ENCODE measurements at places on chromosomes 5 and 9.

- no peak for DNase-seq
Measured at GRCh38 chr5:151477101-151477500, 29.7 kb downstream of the SLC36A1 start.

- no peak for DNase-seq
Measured at GRCh38 chr9:136886610-136887597, 588 bp downstream of the TRAF2 start.

GRCh38 chr5:135230251-135230925 lies 168.6 kb downstream of the MACROH2A1 start:
- DNase-seq = peak; percentile 50

DNA sequence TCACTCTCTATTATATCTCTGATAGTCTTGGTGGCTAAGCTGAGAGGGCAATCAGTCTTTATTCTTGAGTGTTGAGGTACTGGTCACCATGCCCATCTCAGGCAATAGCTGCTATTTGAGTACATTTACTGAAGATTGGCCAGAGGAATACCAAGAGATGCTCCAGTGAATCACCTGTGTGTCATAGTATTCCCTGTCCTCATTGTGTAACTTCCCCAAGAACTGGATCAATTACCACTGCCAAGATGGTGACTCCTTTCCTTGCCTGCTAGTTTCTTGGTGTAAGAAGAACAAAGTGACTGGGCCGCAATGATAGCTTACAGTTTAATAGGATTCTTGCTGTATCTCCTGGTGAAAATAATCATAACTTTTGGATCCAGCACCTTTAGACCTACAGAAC lies 418.7 kb upstream of the KIF2A start:
- DNase-seq = no peak

DNA sequence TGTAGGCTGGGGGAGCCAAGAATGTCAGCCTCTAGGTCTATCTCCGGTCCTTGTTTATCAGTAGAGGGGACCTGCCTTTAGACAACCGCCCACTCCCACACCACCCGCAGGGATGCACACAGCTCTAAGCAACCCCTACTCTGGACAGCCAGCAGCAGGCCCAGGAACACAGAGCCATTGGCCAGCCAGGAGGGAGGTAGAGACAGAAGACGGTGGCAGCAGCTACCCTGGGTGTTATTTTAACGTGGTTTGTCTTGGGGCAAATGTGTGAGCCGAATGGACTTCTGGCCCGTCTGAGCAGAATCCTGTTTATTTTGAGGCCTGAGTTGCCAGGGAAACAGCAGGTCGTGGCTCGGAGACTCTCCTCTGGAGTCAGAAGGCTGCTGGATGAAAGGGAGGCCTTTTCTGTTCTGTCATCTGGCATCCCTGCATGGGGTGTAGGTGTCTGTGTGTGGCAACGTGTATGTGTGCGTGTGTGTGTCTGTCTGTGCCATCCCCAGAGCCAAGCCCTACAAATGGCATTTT lies 382 bp upstream of the FGF1 start:
- DNase-seq = no peak

DNA sequence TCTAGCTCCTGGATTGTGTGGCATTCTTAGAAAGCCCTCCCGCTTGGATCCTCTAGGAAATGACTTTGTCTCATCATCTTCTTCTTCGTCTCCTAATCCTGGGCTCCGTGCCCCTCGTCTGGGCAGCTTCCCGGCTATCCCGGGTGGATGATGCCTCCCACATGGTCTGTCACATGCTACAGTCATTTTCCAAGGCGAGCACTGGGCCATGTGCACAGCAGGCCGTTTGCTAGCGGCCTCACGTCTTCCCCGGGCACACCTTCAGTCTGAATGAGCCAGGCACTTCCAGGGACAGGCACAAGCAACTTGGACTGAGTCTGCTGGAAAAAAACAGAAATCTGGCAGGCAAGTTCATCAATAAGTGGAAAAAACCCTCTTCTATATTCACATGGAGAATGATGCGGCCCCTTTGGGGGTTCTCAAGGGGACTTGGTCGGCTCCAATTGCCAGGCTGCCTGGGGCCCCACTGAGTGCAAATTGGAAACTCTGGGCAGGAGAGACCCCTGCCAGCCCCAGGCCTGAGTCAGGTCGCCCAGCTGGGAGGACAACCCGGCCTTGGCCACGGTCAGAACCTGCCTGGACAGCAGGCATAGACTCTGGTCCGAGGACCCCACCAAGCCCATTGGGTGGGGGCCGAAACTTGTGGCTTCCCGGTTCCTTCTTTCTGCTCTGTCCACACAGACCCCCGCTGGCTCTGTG lies 11.1 kb upstream of the WNK2 start:
- no peak for DNase-seq

DNA sequence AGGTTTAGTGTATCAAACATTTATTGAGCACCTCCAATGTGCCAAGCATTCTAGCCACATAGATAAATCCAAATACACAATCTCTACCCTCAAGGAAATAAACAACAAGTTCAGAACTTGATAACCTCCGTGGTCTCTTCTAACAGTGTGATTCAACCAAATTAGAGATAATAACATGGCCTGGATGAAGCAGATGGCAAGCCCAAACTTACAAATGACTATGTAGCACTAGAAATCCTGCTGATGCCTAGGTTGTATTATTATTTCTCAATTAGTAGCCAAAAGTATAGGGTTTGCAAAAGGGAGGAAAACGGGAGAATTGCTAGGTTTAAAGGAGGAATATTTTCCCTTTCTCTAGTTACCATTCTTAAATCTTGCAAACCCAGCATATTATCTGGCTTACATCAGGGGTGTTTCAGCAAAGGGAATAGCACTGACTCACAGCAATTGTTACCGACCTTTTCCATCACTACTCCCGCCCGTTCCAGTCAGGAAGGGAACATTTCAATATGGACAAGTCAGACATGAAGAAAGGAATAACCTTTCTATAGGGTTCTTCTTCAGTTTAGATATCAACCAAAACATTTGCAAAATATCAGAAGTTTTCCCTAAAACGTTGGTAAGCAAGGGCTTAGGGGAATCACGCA lies 2.3 kb downstream of the DPYSL3 start:
- DNase-seq = no peak

DNA sequence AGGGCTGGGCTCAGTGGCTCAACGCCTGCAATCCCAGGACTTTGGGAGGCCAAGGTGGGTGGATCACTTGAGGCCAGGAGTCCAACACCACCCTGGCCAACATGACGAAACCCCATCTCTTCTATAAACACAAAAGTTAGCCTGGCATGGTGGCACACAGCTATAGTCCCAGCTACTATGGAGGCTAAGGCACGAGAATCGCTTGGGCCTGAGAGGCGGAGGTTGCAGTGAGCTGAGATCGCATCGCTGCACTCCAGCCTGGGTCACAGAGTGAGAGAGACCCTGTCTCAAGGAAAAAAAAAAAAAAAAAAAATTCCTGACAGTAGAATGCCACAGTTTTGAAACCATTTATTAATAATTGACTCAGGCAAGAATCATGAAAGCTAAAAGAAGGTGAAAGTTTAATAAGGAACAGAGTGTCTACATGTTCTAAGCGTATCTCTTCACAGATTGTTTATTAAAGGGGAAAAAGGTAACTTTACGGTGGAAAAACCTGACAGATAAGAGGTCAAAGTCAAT lies 5.7 kb upstream of the PTGR1 start:
- no peak for DNase-seq

GRCh38 chr5:10140195-10140973 lies 109.3 kb downstream of the ATPSCKMT start:
- no peak for DNase-seq

- DNase-seq = no peak
Measured at GRCh38 chr9:98977246-98977714, 33.6 kb downstream of the COL15A1 start.

GRCh38 chr9:132451276-132451675 lies 41.3 kb downstream of the CFAP77 start:
- DNase-seq = no peak

GRCh38 chr5:35823347-35824098 lies 33.2 kb upstream of the IL7R start:
- no peak for DNase-seq

DNA sequence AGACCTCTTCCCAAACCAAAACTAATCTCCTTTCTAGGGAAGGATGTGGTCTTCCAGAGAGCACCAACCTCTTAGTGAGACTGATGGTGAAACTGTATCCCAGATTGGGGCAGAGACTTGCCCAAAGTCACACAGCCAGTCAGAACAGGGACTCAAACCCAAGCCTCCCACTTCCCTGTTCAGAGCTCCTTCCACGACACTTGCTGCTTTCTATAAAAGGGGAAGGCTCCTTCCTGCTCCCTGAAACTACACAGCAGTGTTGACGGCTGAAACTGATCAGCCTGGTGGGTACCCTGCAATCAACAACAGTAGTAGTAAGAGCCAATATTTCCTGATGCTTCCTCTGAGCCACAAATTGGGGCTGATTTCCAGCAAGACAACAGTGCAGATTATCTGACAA lies 1.5 kb downstream of the TOR2A start:
- DNase-seq = no peak

DNA sequence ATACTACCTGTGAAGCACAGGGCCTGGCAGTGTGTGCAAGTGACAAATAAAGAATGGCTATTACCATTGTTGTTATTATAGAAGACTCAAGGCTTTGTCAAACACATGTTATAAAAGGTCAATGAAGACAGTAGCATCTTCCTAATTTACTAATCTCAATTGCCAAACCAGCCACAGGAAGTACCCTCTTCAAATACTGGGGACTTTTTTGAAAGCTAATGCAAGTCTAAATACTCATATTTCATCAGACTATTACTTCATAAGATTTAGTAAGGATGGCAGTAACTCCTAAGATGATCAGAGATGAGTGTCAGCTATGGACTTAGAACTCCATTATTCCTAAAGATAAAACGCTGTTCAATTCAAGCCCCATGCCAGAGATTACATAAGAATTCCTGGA lies 43.0 kb downstream of the GNAQ start:
- DNase-seq = no peak

- no peak for DNase-seq
Measured at GRCh38 chr5:109407913-109408312, 1.9 kb downstream of the PJA2 start.

DNA sequence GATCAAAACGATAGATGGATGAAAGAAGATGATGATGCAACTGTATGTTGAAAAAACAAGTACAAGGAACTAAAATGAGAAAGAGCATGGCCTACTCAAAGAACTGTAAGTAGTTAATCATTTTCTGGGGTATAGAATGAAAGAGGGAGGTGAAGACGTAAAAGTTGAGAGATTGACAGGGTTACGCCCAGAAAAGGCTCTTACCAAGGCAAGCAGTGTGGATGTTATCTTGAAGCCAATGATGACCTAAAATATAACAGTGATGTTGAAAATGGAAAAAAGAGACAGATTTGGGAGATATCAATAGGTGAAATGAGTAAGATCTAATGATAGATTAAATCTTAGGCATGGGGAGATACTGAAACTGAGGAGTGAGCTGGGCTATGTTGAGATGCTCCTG lies 80.4 kb upstream of the GNAQ start:
- no peak for DNase-seq

DNA sequence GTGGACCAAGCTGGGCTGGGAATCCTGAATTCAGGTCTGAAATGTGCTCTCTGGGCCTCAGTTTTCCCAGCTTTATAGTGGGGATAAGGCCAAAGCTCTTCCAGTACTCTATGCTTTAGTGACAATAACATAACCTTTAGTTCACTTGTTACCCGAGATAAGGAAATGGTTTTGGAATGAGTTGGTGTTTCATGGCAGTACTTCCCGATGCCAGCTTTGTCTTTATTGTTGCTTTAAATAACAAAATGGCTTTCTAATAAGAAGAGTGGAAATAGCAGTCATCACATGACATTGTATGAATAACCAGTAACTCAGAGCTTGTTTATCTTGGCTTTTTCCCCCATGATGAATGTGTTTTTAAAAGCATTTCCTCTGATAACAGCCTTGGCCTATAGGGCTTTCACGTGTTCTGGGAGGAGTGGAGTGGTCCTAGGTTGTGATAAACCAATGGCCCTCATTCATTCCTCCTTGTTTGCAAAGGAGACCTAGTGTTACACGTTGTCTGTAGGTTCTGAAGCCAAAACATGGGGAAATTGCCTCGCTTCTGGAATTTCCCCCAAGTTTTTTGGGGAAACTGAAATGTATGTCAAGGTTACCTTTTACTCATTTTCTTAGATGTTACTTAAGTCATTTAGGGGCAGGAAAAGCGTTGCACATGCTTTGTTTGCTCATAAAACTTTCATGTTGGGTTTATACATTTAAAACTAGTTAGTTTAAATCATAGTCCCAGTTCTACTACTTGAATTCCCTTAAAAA lies 53.7 kb downstream of the ZNF618 start:
- DNase-seq = no peak

DNA sequence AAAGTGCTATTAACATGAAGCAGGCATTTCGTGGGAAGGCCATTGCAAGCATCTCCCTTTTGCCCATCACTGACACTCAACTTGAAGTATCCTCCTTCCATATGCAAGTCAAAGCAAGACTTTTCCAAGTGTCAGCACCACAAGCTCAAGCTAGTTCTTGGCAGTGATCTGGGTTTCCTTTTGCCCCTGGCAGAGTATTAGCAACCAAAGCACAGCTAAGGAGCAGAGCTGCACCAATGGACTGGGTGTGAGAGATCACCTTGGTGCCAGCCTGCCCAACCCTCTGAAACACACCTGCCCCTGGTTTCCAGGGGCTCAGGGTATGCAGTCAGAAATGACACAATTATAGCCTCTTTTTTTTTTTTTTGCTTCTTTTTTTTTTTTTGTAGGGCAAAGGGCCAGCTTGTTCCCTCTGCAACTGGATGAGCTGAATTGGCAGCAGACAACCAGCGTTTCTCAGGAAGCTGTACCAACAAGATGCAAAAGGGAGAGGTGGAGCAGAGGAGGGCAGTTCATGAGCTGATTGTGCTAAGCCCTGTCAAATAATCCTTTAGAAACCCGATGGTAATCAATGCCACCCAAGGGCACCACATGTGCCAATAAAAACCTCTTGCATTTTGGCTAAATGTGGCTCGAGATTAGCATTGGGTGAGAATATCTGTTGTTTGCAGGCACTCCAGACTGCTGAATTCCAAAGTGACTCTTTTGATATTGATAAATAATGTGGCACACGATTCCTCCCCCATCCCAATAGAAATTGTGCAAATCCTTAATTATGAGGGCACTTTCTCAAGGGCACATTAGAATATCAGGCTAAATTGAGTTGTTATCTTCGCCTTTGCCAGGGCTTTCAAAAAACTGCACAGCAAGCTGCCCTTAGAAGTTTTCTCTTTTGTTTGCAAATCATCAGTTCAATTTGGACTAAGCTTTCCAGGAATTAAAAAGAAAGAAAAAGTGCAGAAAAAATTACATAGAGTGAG lies 192.4 kb downstream of the GAS1 start:
- DNase-seq = no peak

- DNase-seq = no peak
Measured at GRCh38 chr5:123120197-123120596, 31.2 kb downstream of the PRDM6 start.

DNA sequence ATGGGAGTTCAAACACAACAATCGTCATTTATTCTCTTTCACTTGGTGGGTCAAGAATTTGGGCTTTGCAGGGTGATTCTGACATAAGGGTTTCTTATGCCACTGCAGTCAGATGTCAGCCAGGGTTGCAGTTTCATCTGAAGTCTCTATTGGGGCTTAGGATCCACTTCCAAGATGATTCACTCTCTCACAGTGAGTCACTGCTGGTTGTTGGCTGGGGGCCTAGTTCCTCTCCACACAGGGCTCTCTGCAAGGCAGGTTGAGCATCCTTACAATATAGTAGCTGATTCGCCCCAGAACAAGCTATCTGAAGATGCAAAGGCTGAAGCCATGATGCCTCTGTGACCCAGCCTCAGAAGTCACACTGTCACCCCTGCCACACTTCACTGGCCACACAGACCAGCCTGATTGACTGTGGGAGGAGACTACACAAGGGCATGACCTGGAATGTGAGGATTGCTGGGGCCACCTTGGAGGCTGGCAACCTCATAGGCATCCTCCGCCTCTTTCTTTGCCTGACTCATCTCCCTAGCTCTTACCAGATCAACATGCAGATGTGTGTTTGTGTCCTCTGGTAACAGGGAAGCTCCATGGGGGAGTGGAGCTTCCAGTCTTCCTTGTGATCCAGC lies 4.5 kb upstream of the CARD19 start:
- DNase-seq = no peak

Data from GOT3 (cell line).